ENCODE measurements at places on chromosomes 12 and 14.

- no peak for DNase-seq
Observed at GRCh38 chr14:22282949-22283348, 306.1 kb downstream of the DAD1 start.

GRCh38 chr14:74571441-74571841, 40.6 kb downstream of the LTBP2 start:
- no peak for DNase-seq

DNA sequence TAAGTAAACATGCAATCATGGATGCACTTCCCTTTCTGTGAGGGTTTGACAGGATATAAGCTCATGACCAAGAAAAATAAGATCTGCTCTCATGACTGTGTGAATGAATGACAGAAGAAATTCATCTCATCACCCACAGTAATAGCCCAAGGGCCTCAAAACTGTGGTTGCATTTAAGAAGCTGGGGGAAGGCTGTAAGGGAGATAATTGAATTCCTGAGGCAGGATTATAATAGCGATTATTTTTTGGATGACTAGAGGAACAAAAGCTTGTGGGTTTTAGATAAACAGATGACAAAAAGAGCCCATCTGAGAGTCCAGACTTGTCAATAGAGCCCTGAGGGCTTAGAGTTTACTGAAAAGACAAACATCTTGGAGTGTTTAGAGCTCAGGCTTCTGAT, 161.2 kb downstream of the NTF3 start:
- DNase-seq: no peak

DNA sequence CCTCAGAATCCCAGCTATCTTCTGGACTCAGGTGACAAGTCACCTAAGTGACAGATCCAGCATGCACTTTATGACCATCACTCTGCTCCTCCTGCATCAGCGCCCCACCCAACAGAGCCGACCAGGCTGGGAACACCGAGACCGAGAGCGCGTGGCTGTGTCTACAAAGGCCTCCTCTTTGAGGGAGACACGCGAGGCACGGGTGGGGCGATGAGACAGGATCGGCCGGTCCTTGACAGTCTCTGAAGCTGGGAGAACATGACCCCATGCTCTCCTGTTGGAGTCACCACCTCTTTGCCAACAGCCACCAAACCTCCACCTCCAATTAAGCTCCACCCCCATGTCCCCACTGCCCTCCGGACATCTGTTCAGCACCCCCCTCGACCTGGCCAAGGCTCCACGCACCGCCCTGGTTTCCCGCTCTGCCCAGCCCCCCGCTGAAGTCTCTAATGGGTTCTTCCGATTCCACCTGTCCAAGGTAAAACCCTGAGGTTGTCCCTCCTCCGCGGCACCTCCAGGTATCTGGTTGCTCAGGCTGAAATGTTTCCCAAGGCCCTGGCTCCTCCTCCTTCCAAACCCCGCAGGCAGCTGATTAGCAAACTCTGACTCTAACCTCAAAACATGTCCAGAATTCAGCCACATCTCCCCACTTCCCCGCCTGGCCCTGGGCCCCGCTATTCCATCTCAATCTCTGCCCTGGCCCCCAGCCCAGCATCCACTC, 31.5 kb downstream of the HSP90AA1 start:
- DNase-seq: no peak

GRCh38 chr12:47307680-47308399, 228.1 kb upstream of the AMIGO2 start:
- DNase-seq: no peak

Measured in stimulated activated CD4-positive, alpha-beta T cell treated with anti-CD3 and anti-CD28 coated beads, TNF-alpha, amount 100 ng/mL, for 1 hour (primary cell).